Colonic mucosa (tissue), 4 donors: ENCODE measurements at places on chromosomes 2 and 18.
A peak's percentile ranks its signal among the peaks of the same experiment; 100 is the strongest.

- no peaks in the 10 kb centered on the region for H3K4me1 ChIP-seq
- no peak for DNase-seq
- no peaks in the 10 kb centered on the region for H3K27me3 ChIP-seq
- H3K27ac ChIP-seq = no peak overlapping the region
Measured at GRCh38 chr2:64234785-64235184, 90.6 kb upstream of the PELI1 start.

DNA sequence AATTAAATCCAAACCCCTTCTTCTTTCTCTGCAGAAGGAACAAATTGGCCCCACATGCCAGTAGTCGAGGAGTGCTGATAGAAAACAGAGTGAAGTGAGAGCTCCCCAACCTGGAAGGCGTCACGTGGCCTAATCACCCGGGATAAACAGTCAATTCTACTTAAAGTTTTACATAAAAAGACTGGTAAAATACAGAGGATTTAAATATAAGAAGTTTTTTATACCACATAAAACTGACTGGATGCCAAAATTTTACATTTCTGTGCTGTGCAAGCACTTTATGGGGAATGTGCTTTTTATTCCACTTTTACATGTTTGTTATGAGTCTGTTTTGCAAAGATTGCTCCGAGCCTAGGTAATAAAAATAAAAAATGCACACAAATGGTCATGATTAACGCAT lies 1586.8 kb upstream of the ACVR2A start:
- no peak for DNase-seq
- H3K4me3 ChIP-seq = no peak overlapping the region
- no peaks in the 10 kb centered on the region for H3K27me3 ChIP-seq
- H3K36me3 ChIP-seq = no peaks in the 10 kb centered on the region
- no peaks in the 10 kb centered on the region for H3K4me1 ChIP-seq
- no peak overlapping the region for H3K27ac ChIP-seq

- H3K27me3 ChIP-seq = no peaks in the 10 kb centered on the region
- H3K27ac ChIP-seq = no peak overlapping the region
- no peaks in the 10 kb centered on the region for H3K36me3 ChIP-seq
- H3K4me1 ChIP-seq = no peaks in the 10 kb centered on the region
- peak overlapping the region; percentile 19 for H3K4me3 ChIP-seq
Measured at GRCh38 chr2:240232961-240233884, 92.8 kb upstream of the OTOS start.

- H3K27ac ChIP-seq = no peak overlapping the region
- no peaks in the 10 kb centered on the region for H3K36me3 ChIP-seq
- no peaks in the 10 kb centered on the region for H3K27me3 ChIP-seq
- no peak for DNase-seq
- H3K4me1 ChIP-seq = no peaks in the 10 kb centered on the region
- no peak overlapping the region for H3K4me3 ChIP-seq
Measured at GRCh38 chr2:233862261-233862768, 5.9 kb downstream of the MSL3B start.

DNA sequence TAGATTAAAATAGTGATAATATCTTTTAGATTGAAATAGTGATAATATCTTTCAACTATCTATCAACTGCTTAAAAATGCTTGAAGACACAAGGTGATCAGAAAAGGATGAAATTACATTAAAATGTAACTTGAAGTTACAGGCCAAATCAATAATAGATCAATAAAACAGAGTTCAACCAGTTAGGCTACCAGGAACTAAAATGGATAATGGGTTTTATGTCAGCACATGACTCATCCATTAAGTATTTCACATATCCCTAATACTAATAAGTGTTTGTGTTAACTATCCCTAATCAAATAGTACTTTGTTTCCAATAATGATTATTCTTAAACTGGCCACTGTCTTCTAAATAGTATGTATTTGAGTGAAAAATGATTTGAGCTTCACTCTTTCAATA lies 33.7 kb downstream of the CERKL start:
- no peaks in the 10 kb centered on the region for H3K4me1 ChIP-seq
- H3K36me3 ChIP-seq = no peaks in the 10 kb centered on the region
- no peak for DNase-seq

- peaks cover 8% of the 10 kb centered on the region for H3K4me1 ChIP-seq
- peak overlapping the region; percentile 95 for H3K27ac ChIP-seq
- H3K36me3 ChIP-seq = no peaks in the 10 kb centered on the region
- H3K4me3 ChIP-seq = peak overlapping the region; percentile 60
- peak; percentile 70 for DNase-seq
Measured at GRCh38 chr2:64750001-64750816, 96.5 kb upstream of the SERTAD2 start.

DNA sequence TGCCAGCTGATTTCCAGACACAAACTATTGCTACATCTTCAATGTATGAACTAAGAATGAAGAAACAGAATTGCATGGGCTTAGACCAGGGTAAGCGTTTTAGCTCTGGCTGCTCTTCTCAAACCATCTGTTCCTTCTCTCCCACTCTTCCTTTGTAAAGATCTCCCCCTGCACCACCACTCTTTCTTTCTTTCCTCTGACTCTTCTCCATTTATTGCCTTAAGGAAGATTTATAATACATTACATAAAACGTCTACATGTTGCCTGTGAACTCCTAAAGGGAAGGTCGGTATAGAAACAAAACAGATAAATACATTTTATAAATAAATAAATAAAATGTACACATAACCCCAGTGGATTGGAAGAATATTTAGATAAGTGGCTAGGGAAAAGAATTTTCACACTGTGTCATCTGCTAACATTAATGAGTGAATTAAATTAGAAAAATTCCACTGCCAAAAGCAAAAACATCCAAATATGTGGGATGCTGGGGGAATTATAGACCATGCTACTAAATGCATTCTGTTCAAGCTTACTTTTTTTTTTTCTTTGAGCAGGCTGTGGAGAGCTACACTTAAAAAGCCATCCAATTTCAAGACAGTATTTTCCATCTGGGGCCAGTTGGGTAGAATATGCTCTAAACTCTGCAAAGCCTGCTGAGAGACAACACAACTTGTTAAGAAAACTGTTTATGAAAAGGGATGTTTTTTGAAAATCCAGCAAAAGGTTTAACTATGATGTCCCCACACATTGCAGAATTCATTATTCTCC lies 41.5 kb downstream of the NCKAP5 start:
- no peaks in the 10 kb centered on the region for H3K4me1 ChIP-seq
- no peaks in the 10 kb centered on the region for H3K36me3 ChIP-seq
- H3K4me3 ChIP-seq = no peak overlapping the region

DNA sequence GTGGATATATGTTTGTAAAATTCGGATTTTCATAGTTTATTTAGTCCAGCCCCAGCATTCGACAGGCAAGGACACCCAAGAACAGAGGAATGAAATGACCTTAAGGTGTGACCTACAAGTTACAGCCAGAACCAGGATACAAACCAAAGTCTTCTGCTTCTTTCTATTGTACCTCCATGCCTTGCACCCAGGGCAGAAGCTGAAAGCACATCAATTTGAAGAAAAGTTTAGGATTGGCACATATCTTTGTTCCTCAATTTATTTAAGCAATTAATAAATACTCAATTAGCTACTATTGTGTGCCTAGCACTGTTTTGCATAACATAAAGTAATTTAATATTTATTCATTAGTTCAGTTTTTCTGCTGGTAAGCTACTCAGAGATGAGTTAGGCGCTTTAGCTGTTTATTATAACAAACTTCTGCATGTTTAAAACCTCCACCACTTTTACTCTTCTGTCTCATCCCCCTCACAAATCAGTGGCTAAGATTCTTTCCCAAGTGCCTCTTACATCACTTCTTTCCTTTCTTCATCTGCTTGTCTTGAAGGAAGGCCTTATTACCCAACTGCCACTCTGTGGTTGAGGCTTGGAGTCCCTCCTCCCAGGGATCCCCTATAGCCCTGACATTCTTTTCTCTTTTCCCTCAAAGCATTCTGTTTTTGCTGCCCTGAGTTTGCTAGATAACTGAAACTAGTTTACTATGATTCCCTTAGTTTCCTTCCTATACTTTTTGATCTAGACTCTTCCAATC lies 37.1 kb upstream of the DARS1 start:
- no peaks in the 10 kb centered on the region for H3K36me3 ChIP-seq
- H3K4me1 ChIP-seq = no peaks in the 10 kb centered on the region
- no peak for DNase-seq
- no peak overlapping the region for H3K27ac ChIP-seq
- H3K4me3 ChIP-seq = no peak overlapping the region

- H3K36me3 ChIP-seq = no peaks in the 10 kb centered on the region
- no peak for DNase-seq
- no peaks in the 10 kb centered on the region for H3K27me3 ChIP-seq
- no peaks in the 10 kb centered on the region for H3K4me1 ChIP-seq
- H3K4me3 ChIP-seq = no peak overlapping the region
Measured at GRCh38 chr2:226002438-226002837, 602.9 kb downstream of the NYAP2 start.

DNA sequence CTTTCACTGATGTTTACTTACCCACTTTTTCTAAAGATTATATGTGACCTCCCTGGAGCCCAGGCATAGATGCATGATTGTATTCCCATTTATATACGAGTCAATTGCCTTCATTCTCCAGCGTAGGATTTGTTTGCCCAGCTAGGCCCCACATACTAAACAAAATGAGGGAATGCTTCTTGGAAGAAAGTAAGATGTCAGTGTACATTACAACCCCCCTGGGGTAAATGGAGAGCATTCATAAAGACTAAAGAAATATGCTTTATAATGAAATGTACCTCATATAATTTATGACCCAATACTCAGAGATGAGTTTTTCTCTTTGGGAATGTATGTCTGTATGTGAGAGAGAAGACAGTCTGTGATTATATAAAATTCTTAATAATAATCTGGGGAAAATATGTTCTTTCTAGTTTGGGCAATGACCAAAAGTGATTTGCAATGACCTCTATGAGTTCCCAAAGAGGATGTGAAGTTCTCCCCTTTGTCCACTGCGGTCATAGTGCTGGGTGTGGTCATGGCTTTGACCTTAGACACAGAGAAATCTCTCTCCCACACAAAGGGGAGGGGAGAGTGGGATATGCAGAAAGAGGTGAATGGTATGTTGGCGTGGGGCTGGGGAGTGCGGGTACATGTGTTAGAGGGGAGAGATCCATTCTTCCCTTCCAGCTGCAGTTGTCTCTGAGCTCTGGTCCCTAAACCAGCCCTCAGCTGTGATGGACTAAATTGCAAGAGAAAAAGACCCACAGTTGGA lies 175.6 kb downstream of the EN1 start:
- no peak overlapping the region for H3K4me3 ChIP-seq
- H3K36me3 ChIP-seq = no peaks in the 10 kb centered on the region
- H3K27ac ChIP-seq = no peak overlapping the region
- no peaks in the 10 kb centered on the region for H3K27me3 ChIP-seq
- no peak for DNase-seq

DNA sequence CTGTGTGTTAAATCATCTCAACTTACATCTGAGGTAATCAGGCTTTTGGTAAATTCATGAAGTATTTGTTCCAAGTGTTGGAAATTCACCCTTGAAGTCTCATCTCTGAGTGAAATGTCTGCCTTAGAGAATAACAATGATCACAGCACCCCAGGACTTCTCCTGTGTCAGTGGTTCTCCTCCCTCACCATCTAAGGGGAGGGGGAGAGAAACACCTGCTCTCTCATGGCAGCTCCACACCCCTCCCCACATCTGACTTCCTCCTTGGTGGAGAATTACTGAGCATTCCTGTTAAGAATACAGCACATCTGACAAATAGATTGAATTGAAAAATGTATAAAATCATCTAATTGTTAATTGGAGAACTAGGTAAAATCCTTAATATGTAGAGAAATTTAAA lies 532.1 kb downstream of the RNF144A start:
- H3K36me3 ChIP-seq = no peaks in the 10 kb centered on the region
- H3K27ac ChIP-seq = no peak overlapping the region
- no peak overlapping the region for H3K4me3 ChIP-seq
- H3K4me1 ChIP-seq = no peaks in the 10 kb centered on the region
- no peaks in the 10 kb centered on the region for H3K27me3 ChIP-seq
